ENCODE measurements at places on chromosomes 16 and 17. TPM values are rescaled to one million over a fixed set of nuclear protein-coding genes. Genes with fewer than 3 reads are reported as not detected.

The CMTM2 gene
- polyA plus RNA-seq, result 0.25 TPM

The SLC5A10 gene
- 0.30 TPM for polyA plus RNA-seq

The HOXB6 gene
- polyA plus RNA-seq, result 9.8 TPM

DNA sequence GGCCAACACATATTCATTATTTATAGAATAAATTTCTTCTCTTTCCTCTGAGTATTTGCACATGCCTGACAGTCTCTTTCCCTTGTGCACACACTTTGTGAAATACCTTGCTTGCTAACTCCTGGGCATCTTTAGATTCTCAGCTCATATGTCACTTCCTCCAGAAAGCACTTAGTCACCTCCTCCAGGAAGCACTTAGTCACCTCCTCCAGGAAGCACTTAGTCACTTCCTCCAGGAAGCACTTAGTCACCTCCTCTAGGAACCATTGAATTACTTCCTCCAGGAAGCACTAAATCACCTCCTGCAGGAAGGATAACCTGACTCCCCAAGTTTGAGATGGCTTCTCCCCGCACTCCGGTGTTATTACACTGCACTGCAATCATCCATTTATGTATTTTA, 462.5 kb upstream of the EEF2KMT start:
- DNase-seq, result no peak

DNA sequence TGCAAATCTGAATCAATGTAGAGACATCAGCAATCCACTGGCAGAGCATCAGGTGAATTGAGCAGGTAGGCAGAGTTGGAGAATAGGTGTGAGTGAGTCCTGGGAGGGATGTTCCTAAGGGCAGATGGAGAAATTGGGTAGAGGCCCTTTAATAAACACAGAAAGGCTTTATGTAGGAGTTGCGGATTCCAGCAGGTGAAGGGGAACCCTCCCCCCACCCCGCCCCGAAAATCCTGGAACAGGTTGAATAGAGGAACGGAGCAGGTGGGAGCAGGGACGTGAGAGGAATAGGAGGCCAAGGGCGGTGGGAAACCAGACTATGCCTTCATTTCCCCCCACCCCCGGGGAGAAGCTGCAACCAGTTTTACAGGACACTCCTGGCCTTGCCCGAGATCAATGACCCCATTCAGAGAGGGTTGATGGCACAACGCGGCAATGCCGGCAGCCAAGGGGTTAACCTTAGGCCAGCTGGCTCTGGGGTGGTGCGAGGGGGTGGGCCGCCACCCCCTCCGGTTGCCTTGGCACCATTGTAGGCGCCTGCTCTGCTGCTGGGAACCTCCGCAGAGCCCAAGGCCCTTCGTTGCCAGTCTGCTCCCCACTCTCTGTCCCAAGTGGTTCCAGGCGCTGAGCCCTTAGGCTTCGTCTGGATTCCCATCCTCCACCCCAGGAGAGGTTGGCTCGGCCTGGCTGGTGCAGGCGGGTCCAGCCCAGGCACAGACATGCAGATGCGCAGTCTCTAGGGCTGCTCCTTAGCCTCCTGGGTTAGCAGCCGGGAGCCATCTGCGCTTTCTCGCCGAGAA, 814 bp upstream of the RUNDC3A start:
- DNase-seq, result peak; percentile 50

DNA sequence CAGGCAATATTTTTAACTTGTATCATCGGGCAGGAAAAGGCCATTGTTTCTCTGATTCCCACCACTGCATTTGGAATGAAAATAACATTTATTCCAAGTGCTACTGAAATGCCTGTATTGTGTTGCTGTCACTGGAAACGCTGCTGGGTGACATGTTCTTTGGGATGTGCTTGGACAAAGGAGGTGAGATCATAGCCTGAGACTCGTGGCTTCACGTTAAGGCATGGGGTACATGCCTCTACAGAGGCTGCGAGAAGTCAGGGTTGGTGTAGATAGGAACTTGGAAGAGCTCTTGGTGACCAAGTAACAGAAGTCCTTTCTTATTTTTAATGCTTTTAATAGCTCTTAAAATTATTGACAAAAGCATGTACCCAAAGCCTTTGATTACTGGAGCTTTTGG, 58.8 kb upstream of the MAF start:
- no peak for DNase-seq

GRCh38 chr17:75371981-75372380, 33.5 kb downstream of the GRB2 start:
- no peak for DNase-seq

GRCh38 chr16:7317982-7318381, 14.7 kb upstream of the RBFOX1 start:
- no peak for DNase-seq

DNA sequence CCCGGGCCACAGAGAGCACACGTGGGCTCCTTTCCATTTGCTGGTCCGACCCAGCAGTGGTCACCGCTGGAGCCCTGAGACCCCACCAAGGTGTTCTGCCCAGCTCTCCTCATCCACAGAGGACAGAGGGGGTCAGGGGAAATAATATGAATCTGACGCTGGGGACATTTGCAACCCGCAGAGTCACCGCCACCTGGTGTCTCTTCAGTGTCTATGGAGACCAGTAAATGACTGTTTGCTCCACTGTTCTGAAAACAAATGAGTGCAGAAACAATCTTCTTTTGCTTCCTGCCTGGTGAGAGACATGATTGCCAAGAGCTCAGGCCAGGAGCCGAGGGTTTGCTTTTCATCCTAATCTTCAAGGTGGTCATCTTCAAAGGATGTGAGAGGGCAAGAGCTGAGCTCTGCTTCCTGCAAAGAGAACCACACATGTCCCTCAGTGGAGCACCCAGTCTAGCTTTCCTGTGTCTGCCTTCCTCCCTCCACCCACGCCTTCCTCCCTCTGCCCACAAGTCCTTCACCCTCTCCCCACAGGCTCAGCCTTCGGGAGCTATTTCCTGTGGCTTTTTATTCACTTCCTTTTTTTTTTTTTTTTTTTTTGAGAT, 14.7 kb upstream of the KLHDC4 start:
- no peak for DNase-seq

- no peak for DNase-seq
These were observed 27.3 kb downstream of the SRCIN1 start for GRCh38 chr17:38578229-38579082.

DNA sequence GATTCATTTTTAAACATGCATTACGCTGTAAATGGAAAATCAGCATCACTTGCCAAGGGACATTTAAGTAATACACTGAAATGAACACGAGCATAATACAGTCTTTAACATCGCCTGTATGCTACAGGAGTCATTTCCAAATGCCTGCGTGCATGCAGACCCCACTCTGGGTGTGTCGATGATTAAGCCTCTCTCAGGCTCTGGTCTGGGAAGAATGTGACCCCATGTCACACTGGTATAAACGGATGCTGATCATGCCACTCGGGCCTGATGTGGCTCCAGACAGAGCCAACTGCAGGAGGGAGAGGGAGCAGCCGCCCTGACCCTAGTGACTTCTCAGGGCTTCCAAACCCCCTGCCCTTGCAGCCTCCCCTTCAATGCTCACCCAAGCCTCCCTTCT, 10.8 kb downstream of the EMP2 start:
- DNase-seq, result no peak

- peak; percentile 32 for DNase-seq
These were observed 921 bp upstream of the CDR2 start for GRCh38 chr16:22375117-22375962.
